Fibroblast of skin of right quadriceps (primary cell): ENCODE measurements at places on chromosomes 6 and 20.

DNA sequence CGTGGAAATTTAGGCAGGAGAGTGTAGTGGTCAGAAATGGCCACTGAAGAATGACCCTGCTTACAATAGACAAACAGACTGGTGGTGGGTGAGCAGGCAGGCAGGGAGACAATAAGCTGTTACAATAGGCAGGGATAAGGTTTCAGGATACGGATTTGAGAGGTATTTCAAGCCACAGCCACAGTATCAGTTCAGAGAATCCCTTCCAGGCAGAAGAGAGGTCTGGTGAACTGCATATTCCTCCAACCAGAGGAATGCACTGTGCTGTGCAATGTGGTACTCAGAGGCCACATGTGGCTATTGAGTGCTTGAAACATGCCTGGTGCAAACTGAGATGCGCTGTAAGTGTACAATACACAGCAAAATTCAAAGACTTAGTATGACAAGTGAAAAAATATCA, 20.6 kb downstream of the RMND1 start:
- no peak for DNase-seq

DNA sequence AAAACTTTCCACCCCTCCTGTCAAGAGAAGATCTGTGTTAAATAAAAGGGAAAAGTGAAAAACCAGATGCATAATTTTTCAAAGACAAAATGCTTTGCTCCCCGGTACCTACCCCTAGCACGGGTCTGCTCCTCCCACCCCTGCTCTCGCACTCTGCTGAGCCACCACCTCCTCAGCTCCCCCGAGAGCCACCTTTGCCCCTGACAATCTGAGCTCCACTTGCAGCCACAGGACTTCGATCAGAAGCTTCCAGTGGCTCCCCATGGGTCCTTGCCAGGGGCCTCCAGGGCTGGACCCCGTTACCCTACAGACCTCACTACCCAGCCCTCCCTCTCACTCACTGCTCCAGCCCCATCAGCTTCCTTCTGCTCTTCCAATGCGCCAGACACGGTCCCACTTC, 171.7 kb downstream of the PREX1 start:
- no peak for DNase-seq

DNA sequence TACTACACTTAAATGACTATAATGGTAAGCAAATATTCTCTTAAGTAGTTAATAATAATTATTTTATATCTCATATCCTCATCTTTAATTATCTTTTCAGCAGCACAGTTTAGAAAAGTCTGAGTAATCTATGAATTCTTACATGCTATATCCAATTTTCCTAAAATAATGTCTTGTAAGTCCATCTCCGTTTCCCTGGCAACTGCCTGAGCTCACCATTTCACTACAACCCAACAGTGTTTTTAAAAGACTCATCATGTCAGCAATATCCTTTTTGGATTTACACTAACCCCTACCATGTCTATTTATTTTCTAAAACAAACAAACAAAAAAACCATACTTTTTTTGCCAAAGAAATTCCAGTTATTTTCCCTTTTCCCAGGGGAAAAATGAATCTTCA, 859.6 kb downstream of the EYS start:
- DNase-seq, result no peak

- peak; percentile 18 for DNase-seq
Measured at GRCh38 chr20:56769921-56770600, 141.0 kb downstream of the TFAP2C start.

DNA sequence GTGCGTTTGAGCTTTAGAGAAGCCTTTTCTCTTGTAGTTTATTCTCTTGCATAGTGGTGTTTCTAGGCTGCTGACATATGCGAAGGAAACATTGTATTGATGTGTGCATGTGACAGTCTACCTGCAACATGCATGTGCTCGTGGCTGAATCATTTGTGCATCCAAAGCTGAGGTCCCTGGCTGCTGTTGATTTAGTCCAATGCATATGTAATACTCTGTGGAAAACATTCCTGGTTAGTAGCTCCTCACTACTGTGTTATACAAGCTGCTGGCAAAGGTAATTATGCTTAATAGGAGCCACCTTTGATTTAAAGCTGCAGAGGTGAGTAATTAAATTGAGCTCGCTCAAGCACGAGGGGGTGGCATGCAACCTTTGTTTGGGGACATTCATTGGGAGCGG, 24.5 kb downstream of the TSHZ2 start:
- no peak for DNase-seq

DNA sequence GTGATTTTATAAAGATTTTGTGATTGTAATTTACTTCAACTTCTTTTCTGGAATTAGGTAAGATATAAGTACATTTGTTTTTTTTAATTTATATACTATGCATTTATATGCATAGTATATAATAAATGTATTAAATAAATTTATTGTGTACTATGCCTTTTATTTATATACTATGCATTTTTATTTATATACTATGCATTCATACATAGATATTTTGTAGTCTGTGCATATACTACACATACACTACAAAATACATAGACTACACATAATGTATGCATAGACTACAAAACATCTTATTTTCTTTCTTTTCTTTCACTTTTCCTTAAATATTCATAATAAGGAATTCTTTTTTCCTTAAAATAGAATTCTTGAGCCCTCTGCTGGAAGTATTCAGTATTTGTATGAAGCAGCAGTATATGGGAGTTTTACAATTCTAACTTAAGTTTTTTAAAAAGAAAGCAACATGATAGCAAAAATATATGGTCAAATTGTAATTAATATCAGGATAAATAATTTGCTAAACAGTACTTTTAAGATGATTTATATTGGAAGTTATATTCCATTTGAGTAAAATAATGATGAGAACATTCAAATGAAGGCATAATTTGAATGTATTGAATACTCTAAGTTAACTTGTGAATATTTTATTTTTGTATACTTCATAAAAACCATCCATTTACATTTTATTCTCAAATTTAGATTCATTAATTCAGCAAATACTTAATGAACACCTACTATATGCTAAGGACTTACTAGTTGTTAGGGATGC, 129.3 kb downstream of the KLHL32 start:
- DNase-seq, result peak; percentile 5

- no peak for DNase-seq
Measured at GRCh38 chr6:170000071-170000843, 248.8 kb downstream of the ERMARD start.

GRCh38 chr6:26550250-26550993, 12.3 kb downstream of the HMGN4 start:
- peak; percentile 59 for DNase-seq

DNA sequence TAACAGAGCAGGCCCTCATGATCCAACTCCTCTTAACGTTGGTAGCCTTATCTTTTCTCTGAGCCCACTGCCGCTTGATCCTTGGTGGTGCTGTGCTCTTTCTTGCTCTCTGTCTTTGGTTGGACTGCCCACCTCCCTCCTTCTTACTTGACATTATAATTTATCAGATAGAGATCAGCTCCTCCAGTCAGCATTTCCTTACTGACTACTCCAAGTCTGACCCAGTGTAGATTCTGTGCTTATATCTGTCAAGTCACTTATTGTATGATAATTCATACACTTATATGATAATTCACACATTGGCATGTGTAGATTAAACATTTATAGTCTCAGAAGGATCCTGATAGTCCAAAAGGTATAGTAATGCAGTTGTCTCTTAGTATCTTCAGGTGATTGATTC, 18.1 kb downstream of the PTPRA start:
- no peak for DNase-seq

GRCh38 chr6:71395731-71396409, 107.3 kb downstream of the OGFRL1 start:
- no peak for DNase-seq

DNA sequence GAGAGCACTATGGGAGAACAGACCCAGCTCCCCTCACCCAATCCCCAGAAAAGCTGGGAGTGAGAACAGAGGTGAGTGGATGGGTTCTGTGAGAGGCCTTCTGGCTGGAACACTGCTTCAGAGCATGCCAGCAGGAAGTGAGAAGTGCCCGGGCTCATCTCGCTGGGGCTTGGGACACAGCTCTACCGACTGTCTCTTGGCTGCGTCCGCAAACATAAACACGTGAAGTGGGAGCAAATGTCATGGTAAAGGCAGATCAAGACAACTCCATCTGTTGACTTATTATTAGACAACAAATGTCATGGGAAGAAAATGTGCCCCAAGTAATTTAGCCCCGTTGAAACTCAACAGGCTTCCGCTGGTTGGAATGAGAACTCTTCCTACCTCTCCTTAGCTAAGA, 25.9 kb downstream of the GNAS-AS1 start:
- DNase-seq, result no peak

DNA sequence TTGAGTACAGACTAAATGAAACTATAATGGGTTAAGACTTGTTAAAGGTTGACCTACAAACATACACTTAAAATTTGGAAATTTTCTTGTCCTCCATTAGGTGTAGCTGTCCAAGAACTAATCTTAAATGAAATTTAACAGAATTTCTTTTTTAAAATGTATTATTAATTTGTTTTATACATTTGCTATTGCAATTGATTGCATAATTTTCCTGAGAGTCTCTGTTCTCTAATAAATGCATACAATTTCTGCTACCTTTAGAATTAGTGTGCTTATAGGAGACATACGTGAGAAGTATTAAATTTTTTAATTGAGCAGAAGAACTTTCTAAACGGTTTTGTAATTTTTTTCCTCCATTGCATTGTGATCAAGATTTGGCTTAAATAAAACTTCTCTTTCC, 1.5 kb downstream of the FAM135A start:
- DNase-seq, result no peak

GRCh38 chr6:54633601-54634000, 213.0 kb upstream of the FAM83B start:
- DNase-seq, result no peak
